GM20000 (cell line): ENCODE measurements at places on chromosomes 16 and 17.

DNA sequence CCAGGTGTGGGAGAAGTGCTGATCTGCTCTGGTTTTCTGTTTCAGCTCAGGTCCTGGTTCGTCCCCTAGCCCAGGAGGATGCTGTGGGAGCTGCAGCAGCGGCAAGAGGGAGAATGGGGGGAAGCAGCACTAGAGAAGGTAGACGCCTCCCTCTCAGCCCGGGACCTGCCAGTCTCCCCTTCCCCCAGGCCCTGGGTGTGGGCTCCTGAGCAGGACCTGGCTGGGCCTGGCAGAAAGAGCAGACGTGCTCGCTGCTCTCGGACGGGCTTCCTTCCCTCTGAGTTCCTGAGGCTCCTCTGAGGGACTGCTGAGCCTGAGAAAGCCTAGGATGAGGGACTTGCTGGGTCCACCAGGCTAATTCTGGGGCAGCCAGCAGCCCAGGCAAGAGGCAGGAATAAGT, 3.1 kb downstream of the PRCD start:
- DNase-seq, result no peak

DNA sequence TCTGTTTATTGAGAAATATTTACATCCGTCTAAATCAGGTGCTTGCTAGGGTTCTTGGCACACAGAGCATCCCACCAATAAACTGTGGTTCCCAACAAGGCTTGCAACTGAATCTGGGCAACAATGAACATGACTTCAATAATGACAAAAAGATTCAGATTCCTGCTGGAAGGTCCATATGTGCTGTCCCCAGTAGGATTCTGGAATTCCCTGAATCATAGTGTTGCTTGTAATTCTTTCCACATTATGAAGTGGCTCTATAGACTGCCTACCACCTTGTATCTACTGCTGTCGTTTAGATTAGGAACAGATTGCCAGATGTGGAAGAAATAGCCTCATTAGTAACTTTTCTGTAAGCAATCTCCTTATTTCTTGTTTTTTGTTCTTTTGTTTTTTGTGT, 265.9 kb downstream of the WWOX start:
- DNase-seq, result no peak

- DNase-seq, result no peak
Observed at GRCh38 chr16:21953541-21953902, 361 bp downstream of the UQCRC2 start.

DNA sequence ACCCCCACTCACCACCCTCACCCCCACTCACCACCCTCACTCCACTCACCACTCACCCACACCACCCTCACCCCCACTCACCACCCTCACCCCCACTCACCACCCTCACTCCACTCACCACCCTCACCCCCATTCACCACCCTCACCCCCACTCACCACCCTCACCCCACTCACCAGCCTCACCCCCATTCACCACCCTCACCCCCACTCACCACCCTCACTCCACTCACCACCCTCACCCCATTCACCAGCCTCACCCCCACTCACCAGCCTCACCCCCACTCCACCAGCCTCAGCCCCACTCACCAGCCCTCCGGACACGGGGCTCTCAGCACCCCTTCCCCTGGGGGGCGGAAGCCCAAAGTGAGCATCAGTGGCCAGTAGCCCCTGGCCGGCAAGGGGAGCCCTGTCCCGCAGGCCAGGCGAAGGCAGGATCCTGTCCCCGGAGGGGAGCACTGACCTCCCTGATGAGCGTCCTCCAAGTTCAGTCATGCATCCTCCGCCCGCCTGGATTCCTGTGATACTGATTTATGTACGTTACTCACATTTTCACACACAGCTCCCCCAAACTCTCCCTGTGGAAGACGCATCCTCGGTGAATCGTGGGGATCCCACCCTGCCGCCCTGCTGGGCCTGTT, 18.0 kb upstream of the C1QTNF8 start:
- no peak for DNase-seq

GRCh38 chr16:27712251-27712711, 162.3 kb downstream of the KATNIP start:
- DNase-seq, result no peak

- no peak for DNase-seq
Observed at GRCh38 chr17:44978807-44979206, 10.7 kb upstream of the C1QL1 start.

- DNase-seq, result no peak
Observed at GRCh38 chr16:58448890-58449289, 51.1 kb upstream of the NDRG4 start.

GRCh38 chr16:24141466-24141865, 114.7 kb upstream of the CACNG3 start:
- DNase-seq, result no peak

DNA sequence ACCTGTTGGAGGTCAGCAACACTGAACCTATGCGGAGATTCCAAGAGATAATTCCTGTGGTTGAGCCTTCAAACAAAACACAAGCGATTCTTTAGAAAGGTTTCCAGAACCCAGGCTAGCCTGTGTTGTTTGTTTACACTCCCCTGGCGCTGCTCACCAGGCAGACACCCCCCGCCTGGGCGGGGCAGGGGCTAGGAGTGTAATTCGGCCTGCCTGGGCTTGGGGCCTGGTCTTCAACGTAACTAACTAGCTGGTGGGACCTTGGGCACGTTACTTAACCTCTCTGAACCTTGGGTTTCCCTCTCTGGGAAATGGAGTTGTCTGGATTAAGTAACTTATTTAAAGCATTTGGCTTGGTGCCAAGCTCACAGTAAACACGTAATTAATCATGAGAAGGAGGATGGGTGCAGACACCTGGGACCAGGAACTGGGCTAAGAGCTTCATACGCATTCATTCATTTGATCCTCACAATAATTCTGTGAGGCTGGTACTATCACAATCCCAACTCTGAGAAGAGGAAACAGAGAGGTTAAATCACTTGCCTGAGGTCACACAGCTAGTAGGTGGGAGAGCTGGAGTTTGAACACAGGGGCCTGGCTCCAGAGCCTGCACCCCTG, 7.6 kb upstream of the ARHGAP27 start:
- no peak for DNase-seq

DNA sequence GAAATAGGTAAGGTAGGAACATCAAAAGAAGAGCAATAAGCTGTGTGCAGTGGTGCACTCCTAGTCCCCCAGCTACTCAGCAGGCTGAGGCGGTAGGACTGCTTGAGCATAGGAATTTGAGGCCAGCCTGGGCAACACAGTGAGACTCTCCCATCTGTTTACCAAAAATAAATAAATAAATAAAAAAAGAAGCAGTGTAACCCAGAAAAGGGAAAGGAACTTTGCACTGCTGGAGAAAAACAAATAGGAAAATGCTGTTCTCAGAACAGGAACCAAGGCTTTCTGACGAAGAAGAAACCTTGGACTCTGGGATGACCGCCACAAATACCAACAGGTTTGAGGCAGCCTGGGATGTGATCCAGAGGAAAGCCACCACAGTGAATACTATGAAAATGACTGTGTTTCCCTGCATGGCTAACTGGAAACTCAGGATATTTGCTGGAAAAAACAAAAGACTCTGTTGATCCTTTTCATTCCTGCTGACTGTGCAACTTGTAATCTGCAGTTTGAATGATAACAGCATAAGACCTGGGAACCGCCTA, 41.2 kb downstream of the TTC19 start:
- no peak for DNase-seq

DNA sequence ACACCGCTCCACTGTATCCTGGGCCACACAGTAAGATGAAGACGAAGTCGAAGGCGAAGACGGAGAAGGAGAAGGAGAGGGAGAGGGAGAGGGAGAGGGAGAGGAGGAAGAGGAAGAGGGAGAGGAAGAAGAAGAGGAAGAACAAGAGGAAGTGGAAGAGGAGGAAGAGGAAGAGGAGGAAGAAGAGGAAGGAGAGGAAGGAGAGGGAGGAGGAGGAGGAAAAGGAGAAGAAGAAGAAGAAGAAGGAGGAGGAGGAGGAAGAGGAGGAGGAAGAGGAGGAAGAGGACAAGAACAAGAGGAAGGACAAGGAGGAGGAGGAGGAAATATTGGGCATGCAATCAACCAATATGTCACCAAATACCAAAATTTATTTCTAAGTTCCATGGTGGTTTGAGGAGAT, 149.5 kb upstream of the ERCC4 start:
- no peak for DNase-seq

- peak; percentile 65 for DNase-seq
Observed at GRCh38 chr17:82911822-82912221, 72.0 kb upstream of the ZNF750 start.

GRCh38 chr17:78891406-78892061, 11.5 kb downstream of the CEP295NL start:
- DNase-seq, result no peak

DNA sequence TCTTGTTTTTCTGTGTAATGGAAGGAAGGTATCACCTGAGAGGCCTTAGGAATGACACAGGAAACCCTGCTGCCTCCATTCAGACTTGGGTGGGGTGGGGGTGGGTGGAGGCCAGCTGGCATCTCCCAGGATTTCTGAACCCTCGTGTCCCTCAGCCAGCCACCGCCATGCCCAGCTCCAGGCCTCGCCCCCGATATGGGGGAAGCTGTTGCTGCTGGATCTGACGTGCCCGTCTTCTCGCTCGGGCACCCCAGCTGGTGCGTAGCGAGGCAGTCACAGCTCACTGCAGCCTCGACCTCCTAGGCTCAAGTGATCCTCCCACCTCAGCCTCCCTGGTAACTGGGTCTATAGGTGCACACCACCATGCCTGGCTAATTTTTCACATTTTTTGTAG, 220.0 kb upstream of the CHMP6 start:
- no peak for DNase-seq

DNA sequence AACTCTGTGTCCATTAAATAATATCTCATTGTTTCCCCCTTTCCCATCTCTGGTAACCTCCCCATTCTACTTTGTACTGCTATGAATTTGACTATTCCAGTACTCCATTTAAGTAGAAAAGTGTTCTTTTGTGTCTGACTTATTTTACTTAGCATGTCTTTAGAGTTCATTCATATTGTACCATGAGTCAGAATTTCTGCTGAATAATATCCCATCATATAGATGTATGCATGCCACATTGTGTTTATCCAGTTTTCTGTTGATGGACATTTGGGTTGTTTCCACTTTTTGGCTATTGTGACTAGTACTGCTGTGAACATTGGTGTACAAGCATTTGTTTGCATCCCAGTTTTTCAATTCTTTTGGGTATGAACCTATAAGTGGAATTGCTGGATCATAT, 6.0 kb downstream of the PPM1D start:
- no peak for DNase-seq

GRCh38 chr17:72359274-72359673, 238.5 kb downstream of the SOX9 start:
- DNase-seq, result no peak

- no peak for DNase-seq
Observed at GRCh38 chr16:51812945-51813344, 661.9 kb upstream of the SALL1 start.

- DNase-seq, result no peak
Observed at GRCh38 chr16:56994311-56994710, 5.0 kb downstream of the NLRC5 start.

DNA sequence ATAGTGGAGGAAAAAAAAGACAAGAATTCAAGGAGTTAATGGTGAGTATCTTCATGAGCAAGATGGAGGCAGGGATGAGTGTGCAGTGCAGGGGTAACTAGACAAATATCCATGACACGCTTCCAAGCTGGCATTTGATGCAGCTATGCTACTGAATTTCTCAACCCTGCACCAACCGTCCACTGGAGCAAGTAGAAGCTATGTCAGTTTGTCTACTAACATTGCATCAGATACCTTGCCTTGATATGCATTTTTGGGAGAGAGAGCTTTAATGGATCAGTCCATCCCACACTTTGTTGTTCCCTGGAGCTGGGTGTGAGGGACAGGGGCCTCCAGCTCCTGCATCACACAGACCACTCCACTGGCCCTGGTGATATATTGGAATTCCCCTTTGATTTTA, 16.4 kb downstream of the CCL11 start:
- no peak for DNase-seq

DNA sequence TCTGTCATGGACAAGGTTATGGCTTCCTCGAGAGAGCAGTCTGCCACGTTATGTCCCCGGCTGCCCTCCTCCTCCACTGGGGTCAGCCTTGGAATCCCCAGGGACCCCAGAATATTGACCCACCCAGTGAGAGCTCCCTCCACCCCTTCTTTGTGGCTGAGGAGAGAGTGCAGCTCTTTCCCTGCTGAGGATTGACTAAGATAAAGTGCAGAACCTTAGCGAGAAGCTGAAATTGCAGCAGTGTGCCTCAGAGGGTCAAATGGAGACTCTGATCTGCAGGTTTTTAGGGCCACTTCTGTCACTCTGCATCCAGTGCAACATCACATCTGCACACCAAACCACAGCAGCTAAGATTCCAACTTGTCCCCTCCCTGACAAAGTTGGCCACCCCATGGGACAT, 25.6 kb upstream of the PMFBP1 start:
- DNase-seq, result no peak

DNA sequence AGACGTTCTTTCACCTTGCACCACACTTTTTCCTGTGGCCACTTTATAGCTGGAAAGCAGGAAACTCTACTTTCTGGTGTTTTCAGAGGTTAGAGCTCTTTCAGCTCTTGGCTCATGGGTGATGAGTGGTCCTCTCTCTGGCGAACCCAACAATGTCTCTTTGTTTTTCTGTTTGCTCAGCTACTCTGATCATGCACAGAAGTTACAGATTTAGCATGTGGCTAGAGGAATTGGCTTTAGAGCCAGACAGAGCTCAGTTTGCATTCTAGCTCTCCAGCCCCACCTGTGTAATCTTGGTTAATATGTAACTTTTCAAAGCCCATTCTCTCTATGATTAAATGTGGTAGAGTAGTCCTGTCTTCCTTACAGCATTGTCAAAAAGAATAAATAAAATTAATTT, 225.2 kb downstream of the HAPSTR1 start:
- no peak for DNase-seq
